ENCODE measurements at places on chromosomes 5 and 9.

GRCh38 chr5:96094904-96095303 is 133.3 kb upstream of the ELL2 start:
- H3K27me3 ChIP-seq, result no peaks in the 10 kb centered on the region
- H3K27ac ChIP-seq, result no peak overlapping the region
- DNase-seq, result no peak
- no peak overlapping the region for H3K4me3 ChIP-seq
- H3K36me3 ChIP-seq, result no peaks in the 10 kb centered on the region

DNA sequence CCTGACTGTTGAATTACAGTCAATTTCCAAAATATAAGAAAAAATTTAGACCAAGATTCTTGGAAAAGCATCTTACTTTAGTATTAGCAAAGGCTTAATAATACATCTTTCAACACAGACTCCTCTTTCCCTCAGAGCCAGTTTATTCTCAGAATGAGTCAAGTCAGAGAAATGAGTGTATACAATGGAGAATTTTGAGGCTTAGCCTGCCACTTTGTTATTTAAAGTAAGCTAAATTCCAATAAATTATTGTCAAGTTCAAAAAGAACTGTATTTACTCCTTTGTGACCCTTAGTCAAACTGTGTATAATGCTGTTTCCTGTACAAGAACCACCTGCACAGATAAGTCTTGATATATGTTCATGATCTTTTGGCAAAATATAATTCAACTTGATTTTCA is 428.5 kb upstream of the ITGA1 start:
- H3K4me3 ChIP-seq, result no peak overlapping the region
- no peak for DNase-seq
- no peaks in the 10 kb centered on the region for H3K27me3 ChIP-seq
- no peaks in the 10 kb centered on the region for H3K4me1 ChIP-seq
- H3K36me3 ChIP-seq, result no peaks in the 10 kb centered on the region

- peak overlapping the region; percentile 16 for H3K4me3 ChIP-seq
- no peaks in the 10 kb centered on the region for H3K27me3 ChIP-seq
- peaks cover 3% of the 10 kb centered on the region for H3K4me1 ChIP-seq
- H3K27ac ChIP-seq, result peak overlapping the region; percentile 77
These were observed 76.1 kb downstream of the TLE1 start for GRCh38 chr9:81613002-81613812.

DNA sequence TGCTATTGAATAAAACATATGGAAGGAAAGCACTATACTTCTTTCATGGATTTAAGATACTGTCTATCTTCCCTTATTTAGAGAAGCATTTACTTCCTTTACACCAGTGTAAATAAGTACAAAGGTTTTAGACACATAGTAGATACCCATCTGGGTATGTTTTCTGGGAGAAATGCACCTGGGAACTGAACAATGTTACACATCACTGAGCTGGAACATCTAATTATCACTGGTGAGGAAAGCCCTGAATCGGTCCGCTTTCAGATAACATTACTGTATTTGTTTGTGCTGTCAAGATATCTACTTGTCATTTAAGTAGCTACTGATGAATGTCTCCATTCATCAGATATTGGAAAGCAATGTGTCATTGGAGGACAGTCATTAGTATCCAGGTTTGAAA is 964.7 kb upstream of the PTPRD start:
- no peaks in the 10 kb centered on the region for H3K27me3 ChIP-seq
- DNase-seq, result no peak

- no peaks in the 10 kb centered on the region for H3K27me3 ChIP-seq
- no peak overlapping the region for H3K4me3 ChIP-seq
- DNase-seq, result no peak
These were observed 206.4 kb downstream of the ENC1 start for GRCh38 chr5:74433896-74434829.

DNA sequence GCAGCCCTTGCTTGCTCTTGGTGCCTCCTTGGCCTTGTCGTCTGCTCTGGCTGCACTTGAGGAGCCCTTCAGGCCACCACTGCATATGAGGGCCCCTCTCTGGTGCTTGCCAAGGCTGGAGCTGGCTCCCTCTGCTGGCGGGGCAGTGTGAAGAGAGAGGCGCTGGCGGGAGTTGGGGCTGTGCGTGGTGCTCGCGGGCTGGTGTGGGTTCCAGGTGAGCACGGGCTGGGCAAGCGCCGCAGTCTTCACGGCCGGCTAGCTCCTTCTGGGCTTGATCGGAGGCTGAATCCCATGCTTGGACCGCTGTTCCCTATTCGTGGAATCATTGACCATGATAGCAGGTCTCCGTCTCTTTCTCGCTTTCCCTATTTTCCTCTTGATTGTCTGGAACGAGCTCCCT is 56.5 kb downstream of the XRCC4 start:
- no peaks in the 10 kb centered on the region for H3K4me1 ChIP-seq
- H3K4me3 ChIP-seq, result no peak overlapping the region
- no peaks in the 10 kb centered on the region for H3K36me3 ChIP-seq
- no peak overlapping the region for H3K27ac ChIP-seq

- no peak overlapping the region for H3K27ac ChIP-seq
- H3K36me3 ChIP-seq, result no peaks in the 10 kb centered on the region
- no peak overlapping the region for H3K4me3 ChIP-seq
- H3K27me3 ChIP-seq, result no peaks in the 10 kb centered on the region
- H3K4me1 ChIP-seq, result no peaks in the 10 kb centered on the region
These were observed 106.1 kb downstream of the SH3TC2 start for GRCh38 chr5:148956477-148957385.

DNA sequence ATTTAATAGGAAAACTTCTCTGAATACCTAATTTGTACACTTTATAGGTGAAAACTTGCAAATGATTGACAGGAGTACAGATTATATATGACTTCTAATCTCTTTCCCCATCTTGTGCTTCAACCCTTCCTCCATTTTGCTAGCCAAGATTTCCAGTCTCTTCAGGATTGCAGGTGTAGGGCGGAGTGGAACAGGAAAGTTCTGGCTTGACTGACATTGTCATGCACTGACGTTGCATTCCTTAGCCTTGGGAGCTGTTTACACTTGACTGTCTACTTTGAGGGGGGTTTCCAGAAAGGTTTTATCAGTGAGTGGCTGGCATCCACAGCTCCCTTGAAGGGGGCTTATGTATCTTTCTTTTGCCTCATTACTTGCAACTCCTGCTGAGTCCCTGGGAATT is 34.1 kb upstream of the GRIA1 start:
- H3K27ac ChIP-seq, result no peak overlapping the region
- H3K4me3 ChIP-seq, result no peak overlapping the region
- no peak for DNase-seq
- H3K36me3 ChIP-seq, result no peaks in the 10 kb centered on the region
- H3K4me1 ChIP-seq, result no peaks in the 10 kb centered on the region

DNA sequence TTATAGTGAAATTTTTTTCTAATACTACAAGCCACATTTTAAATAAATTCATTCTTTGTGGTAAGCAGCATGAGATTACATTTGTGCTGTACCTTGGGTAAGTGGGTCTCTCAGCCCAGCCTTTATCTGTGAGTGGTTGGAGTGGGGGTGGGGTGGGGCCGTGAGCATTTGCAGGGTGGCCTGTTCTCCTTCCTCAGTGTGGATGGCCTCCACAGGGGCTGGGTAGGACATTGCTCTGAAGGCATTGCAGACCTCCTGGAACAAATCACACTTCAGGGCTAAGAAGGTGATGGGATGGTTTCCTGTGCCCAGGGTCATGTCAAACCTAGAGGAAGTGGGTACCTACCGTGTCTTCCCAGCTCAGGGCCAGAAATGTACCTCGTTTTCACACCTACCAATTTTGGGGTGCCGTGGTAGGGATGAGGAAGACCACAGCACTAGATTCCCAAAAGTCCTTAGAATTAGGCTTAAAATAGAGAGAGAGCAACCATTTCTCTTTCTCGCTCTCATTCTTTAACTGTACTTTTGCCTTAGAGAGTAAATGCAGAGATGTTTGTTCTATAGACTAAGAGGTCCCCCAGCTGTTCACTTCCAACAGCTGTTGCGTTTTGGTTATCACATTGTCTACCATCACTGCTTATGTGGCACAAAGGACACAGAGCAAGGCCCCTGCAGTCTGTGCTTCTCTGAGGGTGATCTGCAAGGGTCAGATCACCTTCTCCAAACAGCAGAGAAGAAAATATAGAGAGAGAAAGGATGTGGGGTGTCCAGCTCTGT is 83.4 kb upstream of the CTSL start:
- H3K4me3 ChIP-seq, result no peak overlapping the region
- no peaks in the 10 kb centered on the region for H3K36me3 ChIP-seq
- no peaks in the 10 kb centered on the region for H3K4me1 ChIP-seq
- H3K27me3 ChIP-seq, result no peaks in the 10 kb centered on the region
- DNase-seq, result no peak
- H3K27ac ChIP-seq, result no peak overlapping the region

GRCh38 chr5:33726422-33727165 is 165.2 kb downstream of the ADAMTS12 start:
- no peaks in the 10 kb centered on the region for H3K4me1 ChIP-seq
- H3K4me3 ChIP-seq, result no peak overlapping the region
- H3K27ac ChIP-seq, result no peak overlapping the region
- H3K27me3 ChIP-seq, result no peaks in the 10 kb centered on the region

- no peak overlapping the region for H3K4me3 ChIP-seq
- H3K27me3 ChIP-seq, result no peaks in the 10 kb centered on the region
- H3K4me1 ChIP-seq, result peaks cover 3% of the 10 kb centered on the region
- no peak overlapping the region for H3K27ac ChIP-seq
- no peak for DNase-seq
- no peaks in the 10 kb centered on the region for H3K36me3 ChIP-seq
These were observed 25.8 kb upstream of the HMCN2 start for GRCh38 chr9:130239741-130240241.

Data from ascending aorta (tissue), 2 donors.